OCI-M1 (cell line): ENCODE measurements at places on chromosomes 6 and 20.

GRCh38 chr6:1612299-1612973 lies 2.7 kb downstream of the FOXC1 start:
- DNase-seq: no peak

DNA sequence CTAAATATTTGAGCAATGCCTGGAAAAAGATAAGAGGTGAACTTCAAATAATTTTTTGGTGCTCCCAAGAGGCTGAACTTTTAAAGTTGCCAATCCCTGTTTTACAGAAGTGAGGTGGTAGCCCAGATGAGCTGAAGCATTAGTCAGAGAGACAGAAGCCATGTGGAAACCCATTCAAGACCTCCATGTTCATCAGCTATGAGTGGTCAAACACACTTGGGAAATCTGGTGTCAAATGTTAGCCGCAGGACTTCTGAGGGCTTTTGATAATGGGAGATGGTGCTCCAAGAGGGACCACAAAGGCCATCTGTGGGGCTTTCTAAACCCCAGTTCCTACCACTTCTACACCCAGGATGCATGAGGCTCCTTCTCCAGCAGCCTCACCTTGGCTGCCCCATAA lies 77.5 kb upstream of the MRPS10 start:
- DNase-seq: no peak

- DNase-seq: no peak
These were observed 7.4 kb downstream of the PERP start for GRCh38 chr6:138099832-138100231.

- DNase-seq: no peak
These were observed 258.7 kb downstream of the DLL1 start for GRCh38 chr6:170032197-170032596.
